ENCODE measurements at places on chromosomes 7 and 10.

GRCh38 chr10:114970515-114970914 is 32.5 kb downstream of the TRUB1 start:
- no peak for DNase-seq

- no peak for DNase-seq
These were observed 25.0 kb downstream of the ZDHHC6 start for GRCh38 chr10:112421731-112422130.

DNA sequence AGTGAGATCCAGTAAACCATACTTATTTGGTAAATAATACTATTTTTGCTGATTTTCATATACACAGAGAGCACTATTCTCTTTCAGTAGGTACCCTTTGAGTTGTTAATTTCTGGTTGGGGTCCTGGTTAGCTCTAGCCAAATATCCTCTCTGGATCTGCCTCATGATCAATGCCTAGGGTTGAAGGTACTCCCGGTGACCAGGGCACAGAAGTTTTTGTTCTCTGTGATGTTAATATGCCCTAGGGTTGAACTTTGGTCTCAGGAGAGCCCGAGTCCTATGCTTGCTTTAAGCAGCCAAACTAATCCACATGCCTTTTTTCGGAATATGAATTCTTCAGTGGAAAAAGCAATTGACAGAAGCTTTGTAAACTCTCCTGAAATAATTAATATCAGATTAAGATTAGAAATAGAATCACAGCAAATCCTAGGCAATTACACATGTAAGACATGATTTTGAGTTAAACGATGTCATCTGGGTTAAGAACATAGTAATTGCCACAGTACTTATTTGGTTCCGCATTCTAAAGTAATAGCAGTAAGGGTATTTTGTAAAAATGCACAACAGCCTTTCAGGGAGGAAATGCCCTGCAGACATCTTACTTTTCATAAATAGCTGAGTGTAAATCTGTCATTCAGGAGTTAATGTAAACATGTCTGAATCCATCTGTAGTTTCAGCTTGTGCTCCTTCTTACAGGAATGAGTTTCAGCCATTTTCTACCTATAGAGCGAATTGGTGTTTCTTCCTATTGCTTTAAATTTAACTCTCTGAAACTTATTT is 10.1 kb downstream of the CHN2 start:
- DNase-seq, result no peak

GRCh38 chr7:79652619-79653018 is 199.2 kb upstream of the MAGI2 start:
- DNase-seq, result no peak

DNA sequence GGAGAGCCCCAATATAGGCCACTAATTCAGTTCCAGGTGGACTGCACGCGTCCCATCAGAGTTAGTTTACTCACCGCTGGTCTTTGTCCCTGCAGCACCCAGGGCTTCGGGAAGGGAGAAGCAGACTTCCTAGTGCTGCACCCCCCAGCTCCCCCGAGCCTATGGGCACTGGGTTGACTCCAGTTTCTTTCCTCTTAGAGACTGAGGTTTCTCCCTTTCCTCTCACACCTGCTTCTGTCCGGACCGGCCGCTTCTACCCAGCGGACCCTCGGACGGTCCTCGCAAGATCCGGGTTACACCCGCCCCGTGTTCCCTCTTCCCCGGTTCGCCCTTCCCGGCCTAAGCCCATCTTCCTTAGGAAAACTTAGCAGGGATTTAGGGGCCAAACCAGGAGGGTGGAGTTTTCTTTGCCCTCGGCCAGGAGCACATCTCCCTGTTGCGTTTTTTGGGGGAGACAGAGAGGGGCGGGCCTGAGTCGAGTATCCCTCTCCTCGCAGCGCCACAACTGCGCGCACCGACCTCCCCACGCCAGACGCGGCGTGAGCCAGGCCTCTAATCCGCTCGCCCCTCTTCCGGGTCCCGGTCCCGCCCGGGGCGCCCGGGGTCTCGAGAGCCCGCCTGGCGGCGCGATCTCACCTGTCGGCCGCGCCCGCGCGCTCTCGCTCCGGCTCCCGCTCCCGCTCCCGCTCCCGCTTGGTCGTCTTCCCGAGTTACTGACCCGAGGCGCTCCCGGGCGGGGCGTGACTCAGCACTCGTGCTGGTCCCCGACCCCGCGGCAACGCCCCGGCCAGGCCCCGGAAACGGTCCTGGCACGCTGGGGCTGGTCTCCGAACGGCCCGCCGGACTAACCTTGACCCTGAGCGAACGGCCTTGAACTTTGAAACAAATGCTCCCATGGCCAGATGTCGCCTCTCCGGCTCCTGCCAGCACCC is at the start of gene AIFM2:
TSS of gene AIFM2 (minus strand) at position 728 of the 932 bp plus-strand sequence. CDS start 8,741 bp downstream, outside the sequence.
- peak; percentile 40 for DNase-seq

GRCh38 chr10:11700539-11700938 is 41.6 kb upstream of the ECHDC3 start:
- no peak for DNase-seq

- DNase-seq, result no peak
These were observed 200.5 kb downstream of the MDFIC start for GRCh38 chr7:115122388-115122787.

DNA sequence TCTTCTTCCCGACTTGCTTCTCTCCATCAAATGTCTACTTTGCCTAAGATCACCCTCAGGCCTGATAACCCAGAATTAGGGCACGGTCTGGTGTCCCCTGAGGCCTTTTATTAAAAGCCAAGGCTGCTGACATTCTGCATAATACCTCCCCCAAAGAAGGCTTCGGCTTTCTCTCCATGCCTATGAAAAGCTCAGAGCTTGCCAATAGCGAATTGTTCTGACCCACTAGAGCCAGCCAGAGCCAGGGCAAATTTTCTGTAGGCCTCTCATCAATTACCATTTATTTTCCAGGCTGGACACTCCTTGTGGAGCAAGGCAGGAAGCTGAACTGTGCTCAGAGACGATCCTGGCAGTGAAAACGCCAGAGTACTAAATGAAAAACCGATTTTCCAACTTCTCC is 64.3 kb upstream of the ADRB1 start:
- no peak for DNase-seq

- no peak for DNase-seq
These were observed 148.6 kb upstream of the FAM3C start for GRCh38 chr7:121544726-121545125.

GRCh38 chr7:28684650-28685241 is 272.4 kb downstream of the CREB5 start:
- DNase-seq, result no peak

- DNase-seq, result no peak
These were observed 229.0 kb upstream of the SP4 start for GRCh38 chr7:21198921-21199320.

GRCh38 chr7:94898340-94898739 is 9.1 kb upstream of the PPP1R9A start:
- no peak for DNase-seq

GRCh38 chr10:107614939-107615685 is 450.6 kb upstream of the SORCS1 start:
- DNase-seq, result no peak

- DNase-seq, result no peak
These were observed 123.0 kb upstream of the SP4 start for GRCh38 chr7:21304808-21305375.

DNA sequence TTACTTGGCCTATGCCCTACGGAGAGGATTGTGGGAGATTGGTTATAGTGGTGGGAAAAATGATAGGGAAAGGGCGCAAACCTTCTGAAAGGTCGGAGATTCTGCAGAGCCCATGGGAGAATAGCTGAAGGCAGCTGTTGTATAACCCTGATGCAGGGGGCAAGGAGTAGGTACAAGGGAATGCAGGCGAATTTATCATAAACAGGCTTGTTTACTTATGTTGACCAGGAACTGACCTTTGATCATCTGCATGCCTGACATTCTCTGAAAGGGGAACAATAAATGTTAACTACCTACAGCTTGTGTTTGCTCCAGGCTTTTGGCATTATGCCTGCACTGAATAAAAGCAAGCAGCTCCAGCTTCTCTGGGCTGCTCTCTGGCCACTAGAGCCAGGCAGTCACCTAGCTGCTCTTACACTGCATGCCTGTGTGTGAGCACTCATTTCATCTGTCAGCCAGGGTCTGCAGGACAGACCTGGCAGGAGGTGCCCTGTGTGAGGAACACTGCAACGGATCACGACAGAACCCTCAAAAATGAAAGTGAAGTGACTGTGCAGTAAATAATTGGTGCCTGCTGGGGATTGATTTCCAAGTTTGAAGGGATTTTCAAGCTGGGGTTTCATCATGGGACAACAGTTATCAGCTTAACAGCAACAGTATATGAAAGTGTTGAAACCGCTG is 31.1 kb upstream of the ABCA13 start:
- no peak for DNase-seq

- DNase-seq, result no peak
These were observed 23.5 kb downstream of the CPEB3 start for GRCh38 chr10:92267343-92267742.

DNA sequence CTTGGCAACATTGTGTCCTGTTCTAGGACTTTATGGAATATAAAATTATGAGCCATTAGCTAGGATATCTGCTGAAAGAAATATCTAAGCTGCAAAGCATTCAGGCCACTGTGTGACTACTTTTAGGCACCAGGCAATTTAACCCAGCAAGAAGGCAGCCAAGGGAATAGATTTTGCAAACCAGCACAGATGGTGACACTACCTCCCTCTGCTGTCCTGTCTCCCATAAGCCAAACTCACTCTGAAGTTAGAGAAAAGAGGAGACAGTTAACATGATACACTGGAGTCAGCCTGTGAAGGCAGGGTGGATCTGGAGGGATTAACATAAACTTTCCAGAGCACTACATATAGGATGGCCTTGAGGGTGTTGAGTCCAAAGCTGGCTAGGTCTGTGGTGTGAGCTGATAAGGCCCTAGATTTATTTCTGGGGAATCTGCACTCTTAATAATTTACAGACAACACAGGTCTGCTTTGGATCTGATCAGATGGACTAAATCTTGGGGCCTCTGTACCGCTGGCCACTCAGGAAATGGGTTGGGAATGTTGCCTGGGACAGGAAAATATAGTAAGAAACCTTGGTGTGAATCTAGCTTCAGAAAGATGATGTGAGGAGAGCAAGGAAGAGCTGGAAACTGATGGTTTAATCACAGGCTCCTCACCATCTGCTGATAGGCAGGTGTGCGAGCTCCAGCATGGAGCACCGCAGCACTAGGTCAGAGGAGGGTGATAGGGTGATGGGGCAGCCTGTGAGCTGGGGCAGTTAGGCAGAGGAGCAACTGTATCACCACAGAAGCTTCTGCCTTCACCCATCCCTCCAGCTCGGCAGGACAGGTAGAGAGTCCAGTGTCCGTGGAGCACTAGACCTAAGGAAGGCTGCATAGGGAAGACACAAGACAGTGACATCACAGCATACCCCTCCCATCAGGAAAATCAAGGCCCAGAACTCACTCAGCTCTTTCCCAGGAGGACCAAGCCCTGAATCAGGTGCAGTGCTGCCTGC is 229.9 kb upstream of the PRSS1 start:
- DNase-seq, result no peak

DNA sequence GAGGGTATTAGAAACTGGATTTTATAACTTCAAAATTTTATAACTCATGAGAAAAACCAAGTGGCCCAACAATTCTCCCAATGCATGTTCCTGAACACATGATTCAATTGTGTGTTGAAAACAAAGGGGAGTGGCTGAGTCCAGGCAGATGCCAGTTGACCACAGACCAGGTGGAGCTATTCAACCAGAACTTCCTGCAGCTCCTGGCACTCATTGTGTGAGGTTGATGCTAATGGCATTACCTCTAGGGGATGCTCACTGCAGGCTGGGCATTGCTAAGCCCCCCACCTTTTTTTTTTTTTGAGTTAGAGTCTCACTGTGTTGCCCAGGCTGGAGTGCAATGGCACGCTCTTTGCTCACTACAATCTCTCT is 20.3 kb downstream of the MYOF start:
- DNase-seq, result no peak

DNA sequence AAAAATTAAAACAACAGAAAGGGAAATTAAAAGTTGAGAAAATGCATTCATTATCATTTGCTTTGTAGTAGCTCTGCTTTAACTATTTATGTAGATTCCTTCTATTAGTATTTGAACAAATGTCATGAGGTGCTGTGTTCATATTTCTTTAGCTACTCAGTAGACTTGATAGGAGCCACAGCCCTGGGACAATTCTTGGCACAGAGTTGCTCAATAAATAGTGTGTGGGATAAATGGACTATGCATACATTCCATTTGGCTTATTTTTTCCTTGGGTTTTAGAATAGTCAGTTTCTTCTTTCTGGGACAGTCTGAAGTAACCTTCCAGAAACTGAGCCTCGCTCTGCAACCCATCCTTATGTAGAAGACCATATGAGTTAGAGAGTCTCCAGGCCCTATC is 13.4 kb downstream of the RPP30 start:
- DNase-seq, result no peak

DNA sequence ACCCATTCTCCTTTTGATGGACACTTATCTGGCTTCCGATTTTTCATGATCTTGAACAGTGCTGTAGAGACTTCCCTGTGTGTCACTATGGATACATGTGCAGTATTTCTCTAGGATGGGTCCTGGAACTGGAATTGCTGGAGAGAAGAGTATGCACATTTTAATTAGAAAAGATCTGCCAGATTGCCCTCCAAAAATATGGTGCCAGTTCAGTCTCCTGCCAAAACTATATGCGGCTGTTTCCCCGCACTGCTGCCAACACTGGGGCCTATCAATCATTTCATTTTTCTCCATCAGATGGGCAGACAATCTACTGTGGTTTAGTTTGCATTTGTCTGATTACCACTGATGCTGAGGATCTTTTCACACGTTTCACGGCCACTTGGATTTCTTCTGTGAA is 105.0 kb downstream of the SH2D4B start:
- DNase-seq, result no peak

DNA sequence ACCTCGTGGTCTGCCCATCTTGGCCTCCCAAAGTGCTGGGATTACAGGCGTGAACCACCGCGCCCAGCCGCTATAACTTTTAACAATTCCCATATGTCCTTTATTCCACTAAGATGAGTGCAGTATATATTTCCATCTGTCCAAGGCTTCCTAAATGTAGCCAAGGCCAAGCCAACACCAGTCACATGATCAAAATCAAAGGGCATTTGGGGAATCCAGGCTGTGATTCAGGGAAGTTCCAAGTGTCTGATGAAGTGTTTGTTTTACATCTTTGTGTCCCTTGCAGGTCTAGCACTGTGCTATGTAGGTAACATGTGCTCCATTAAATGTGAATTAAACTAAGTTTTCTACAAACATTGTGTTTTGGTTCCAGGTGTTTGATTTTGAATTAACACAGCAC is 20.8 kb downstream of the AKR1E2 start:
- DNase-seq, result no peak

- DNase-seq, result no peak
These were observed 29.2 kb upstream of the NPFFR1 start for GRCh38 chr10:70312972-70313371.

DNA sequence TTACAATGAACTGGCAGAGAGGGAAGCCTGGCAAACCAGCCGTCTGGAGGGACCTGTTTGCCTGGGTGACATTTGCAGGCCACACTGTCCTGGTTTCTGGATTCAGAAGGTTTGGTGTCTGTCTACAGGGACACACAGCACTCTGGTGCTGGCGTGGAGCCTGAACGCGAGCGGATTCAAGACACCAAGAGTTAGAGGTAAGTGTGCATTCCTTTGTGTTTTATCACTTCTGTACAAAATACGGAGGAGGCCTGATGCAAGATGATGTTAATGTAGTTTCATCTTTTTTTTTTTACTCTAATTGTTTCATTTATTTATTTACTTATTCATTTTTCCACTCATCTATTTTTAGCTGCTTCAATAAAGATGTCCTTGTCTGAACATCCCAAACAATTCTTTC is 485.3 kb upstream of the ADARB2 start:
- no peak for DNase-seq
